ENCODE measurements at places on chromosomes 11 and 22.

DNA sequence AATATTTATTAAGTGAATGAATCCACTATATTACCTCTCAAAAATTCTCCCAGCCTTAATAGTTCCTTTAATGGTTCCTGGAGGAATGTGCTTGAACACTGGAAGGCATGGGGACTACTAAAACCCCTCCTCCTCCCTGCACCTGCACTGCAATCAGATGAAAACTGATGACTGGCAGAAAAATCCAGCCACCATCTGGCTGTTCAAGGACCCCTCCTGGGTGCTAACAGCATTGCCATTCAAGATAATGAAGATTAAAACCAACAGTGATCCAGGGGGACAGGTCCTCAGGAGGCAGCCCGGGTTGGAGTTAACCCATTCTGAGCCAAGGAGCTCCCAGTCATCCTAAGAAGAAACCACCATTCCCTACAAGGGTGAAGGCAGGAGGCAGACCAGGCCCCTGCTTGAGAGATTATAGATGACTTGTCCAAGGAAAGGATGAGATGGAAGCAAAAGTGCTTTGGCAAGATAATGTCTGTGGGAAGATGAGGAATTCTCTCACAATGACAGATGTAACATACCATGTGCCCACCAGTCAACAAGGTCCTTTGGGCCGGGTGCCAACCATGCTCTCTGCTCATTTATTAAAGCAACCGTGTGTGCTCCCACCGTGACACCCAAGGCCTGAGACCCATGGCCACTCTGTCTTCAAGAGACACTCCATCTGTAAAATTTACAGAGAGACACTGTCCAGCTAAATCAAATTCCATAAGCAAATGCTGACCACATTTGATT lies 90.6 kb downstream of the LARGE1 start:
- no peak for DNase-seq

- DNase-seq = no peak
Measured at GRCh38 chr11:62345861-62346260, 8.6 kb downstream of the ASRGL1 start.

GRCh38 chr22:24323695-24324094 lies 53.1 kb downstream of the SPECC1L start:
- DNase-seq = no peak

DNA sequence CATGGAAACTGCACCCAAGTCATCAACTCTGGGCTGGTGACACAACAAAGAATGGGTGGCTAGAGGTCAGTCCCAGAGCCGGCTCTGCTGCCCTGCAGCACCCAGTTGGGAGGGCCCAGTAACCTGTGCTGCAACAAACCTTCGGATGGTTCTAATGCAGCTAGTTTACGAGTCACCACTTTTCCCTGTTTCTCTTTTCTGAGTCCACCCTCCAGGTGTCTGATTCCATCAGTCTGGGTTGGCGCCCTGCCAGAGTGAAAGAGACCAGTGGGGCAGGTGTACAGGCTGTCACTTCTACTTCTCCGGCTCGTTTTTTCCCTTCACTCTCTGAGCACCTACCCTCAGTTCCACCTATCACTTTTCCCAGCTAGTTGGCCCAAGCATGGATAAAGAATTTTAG lies 572.9 kb downstream of the NTM start:
- no peak for DNase-seq

- no peak for DNase-seq
Measured at GRCh38 chr22:37975153-37975552, 9.2 kb downstream of the SOX10 start.

- DNase-seq = no peak
Measured at GRCh38 chr11:111923351-111923788, 4.7 kb downstream of the C11orf52 start.

DNA sequence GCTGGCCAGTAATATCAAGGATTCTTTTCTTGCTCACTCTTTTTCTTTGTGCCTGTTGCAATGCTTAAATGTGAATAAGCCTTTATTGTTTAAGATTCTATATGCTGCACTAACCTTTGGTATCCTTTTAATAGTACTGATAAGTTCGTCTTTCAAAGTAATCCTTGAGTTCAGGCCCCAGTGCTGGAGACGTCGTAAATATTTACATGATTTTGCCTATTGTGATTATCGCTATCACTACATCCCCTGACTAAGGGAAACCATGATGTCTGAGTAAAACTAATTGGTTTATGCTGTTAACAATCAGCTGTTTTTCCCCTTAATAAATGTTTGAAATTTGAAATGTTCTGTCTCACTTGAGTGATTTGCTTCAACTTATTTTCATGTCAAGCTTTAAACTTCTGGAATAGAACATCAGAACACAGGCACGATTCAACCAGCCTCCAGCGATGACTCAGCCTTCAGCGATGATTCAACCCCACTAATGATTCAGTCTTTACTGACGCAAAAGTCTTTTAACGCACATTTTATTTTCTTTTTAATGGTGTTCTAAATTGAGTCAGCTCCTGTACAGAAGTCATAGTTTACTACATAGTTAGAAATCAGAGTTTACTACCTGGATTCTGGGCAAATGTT lies 3.9 kb downstream of the HTATIP2 start:
- DNase-seq = no peak

GRCh38 chr11:125223901-125224361 lies 59.4 kb downstream of the PKNOX2 start:
- DNase-seq = no peak

DNA sequence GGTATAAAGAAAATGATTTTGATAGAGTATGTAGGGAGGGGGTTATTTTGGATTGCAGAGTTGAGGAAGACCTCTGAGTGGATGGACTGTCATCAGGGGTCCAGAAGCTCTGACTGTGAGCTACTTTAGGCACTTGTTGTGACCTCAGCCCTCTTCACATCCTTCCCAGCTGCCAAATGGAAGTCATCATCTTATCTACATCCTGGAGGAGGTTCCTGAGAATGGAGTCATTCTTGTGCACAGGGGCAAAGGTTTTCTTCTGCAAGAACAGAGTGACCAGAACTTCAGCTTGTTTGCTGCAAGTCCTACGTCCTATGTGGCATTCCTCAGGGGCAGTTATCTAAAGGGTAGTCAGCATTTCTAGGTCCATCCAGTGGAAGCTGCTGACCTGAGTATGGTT lies 393.8 kb downstream of the AASDHPPT start:
- DNase-seq = no peak

DNA sequence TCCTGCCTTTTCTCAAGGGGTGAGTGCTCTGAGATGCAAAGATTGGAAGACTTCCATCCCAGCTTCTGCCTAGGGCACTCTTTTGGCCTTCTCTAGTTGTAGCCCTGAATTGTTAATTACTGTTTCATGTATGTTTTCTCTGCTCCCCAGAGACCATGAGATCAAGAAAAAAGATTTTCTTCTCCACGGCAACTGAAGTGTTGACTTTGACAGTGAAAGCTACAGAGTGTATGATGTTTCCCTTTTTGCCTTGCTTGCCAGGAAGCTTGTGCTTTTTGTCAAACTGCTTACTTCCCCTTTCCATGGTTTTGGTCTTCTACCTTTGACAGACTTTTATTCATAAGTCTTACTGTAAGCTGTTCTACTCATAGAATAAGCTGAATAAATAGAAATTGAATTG lies 23.3 kb upstream of the EIF3D start:
- DNase-seq = no peak
